CD4-positive, alpha-beta T cell treated with Interleukin-4 for 4 hours (primary cell): ENCODE measurements at places on chromosomes 5 and 9.

GRCh38 chr5:73747696-73748380 lies 121.8 kb downstream of the ARHGEF28 start:
- DNase-seq: no peak

DNA sequence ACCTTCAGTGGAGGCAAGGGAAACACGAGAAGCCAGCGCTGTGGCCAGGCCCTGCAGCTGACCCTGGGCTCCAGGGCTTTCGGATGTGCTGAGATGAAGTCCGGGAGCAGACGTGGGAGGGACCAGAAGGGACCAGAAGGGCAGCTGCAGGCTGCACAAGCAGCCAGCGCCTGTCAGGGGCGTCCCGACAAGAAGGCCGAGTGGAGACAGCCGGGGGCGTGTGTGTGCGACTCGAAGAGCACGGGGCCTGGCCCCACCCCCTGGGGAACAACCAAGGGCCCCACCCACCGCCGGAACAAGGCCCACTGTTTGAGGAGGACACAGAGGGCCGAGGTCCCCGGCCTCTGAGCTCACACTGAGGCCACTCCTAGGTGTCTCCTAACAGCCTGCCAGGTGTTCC lies 31.4 kb downstream of the SLC12A7 start:
- no peak for DNase-seq

DNA sequence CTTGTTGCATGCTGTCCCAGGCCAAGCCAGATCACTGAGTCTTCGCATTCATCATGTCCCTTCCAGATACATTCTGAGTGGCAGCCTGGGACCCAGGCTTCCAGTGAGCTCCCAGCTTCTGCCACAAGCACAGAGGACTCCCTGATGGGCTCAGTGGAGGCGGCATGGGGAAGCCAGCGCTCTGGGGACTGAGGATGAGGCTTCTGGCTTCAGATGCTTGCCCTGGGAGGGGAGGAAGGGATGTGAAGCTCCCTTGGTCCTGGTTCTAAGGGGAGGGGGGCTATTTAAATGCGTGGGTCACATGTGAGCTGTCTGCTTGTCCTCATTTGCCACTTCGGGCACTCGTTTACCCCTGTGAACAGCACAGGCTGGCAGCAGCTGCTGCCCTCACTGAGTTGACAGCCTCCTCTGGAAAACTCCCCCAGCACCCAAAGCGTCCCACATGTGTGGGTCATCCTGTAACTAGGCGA lies 174.0 kb downstream of the NR3C1 start:
- DNase-seq: no peak

GRCh38 chr9:97357056-97357455 lies 49.6 kb downstream of the CCDC180 start:
- no peak for DNase-seq

GRCh38 chr9:82543726-82544125 lies 519.2 kb downstream of the RASEF start:
- DNase-seq: no peak

DNA sequence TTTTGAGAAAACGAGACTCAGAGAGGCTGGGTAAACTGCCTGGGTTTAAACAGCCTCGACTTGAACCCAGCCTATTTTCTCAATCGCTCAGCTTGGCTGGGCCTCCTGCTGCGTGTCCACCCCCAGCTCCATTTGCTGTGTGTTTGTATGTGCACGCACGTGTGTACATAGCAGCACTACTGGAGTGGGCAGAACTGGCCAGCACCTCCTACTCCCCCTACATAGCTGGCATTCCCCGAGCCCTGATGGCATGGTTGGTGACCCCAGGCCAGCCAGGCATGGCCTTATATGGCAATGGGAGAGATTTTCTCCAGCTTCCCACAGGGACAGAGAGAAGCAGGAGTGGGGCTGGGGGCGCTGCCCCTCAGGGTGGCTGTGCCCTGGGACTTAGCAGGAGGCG lies 4.1 kb downstream of the AIF1L start:
- no peak for DNase-seq

GRCh38 chr9:72427801-72428200 lies 62.8 kb upstream of the ZFAND5 start:
- DNase-seq: no peak
